ENCODE measurements at places on chromosomes 3 and 15. TPM values are rescaled to one million over a fixed set of nuclear protein-coding genes. Genes with fewer than 3 reads are reported as not detected.
A peak's percentile ranks its signal among the peaks of the same experiment; 100 is the strongest.

SLC22A14 gene
- not detected for total RNA-seq

PDE12 gene
- total RNA-seq, result 27.7 TPM

REC114 gene
- total RNA-seq, result not detected

SENP8 gene
- 1.4 TPM for total RNA-seq

ISL2 gene
- total RNA-seq, result 3.7 TPM

MIX23 gene
- 35.1 TPM for total RNA-seq

RLBP1 gene
- not detected for total RNA-seq

ALS2CL gene
- 6.9 TPM for total RNA-seq

HGD gene
- total RNA-seq, result 0.96 TPM

DNA sequence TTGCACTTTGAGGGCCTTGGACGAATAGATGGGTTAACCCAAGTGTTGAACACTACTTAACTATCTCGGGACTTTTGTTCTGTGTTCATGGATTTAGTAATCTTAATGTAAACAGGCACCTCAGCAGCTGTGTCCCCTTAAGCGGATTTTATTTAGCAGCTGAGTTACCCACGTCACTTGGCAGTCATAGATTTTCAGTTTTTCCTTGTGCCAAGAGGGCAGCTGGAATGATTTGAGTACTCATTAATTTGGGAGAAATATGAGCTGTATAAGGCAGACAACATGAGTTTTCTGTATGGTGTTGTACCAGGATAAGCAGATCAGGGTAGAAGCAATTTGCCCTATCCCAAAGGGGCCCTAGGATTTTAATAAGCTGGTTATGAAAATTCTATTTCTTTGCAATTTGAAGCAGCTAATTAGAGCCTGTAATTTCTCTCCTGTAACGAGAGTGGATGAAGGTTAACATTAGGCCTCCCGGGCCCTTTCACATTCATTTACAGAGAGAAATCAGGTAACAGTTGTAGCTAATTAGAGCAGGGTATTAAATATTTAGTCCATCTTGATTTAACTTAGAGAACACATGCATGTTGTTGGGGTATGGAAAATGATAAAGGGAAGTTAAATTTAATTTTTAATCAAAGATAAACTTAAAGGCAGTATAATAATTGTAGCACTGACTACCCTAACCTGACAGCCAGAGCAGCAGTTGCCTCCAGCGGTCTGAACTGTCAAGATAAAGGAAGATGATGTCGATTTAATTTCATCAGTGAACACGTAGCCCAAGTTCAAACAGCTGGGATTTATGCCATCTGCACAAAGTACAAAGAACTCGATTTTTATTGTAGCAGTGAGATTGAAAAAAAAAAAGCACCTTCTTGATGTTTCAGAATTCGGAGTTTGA, 194.5 kb downstream of the LRTM1 start:
- no peak overlapping the region for H3K27ac ChIP-seq
- H3K27me3 ChIP-seq, result no peaks in the 10 kb centered on the region
- no peak for DNase-seq
- H3K4me1 ChIP-seq, result no peaks in the 10 kb centered on the region

- H3K4me1 ChIP-seq, result peaks cover 24% of the 10 kb centered on the region
- H3K27ac ChIP-seq, result no peak overlapping the region
- H3K27me3 ChIP-seq, result no peaks in the 10 kb centered on the region
- no peak overlapping the region for H3K4me3 ChIP-seq
- no peak for DNase-seq
Observed at GRCh38 chr3:8952130-8952529, 11.1 kb downstream of the RAD18 start.

DNA sequence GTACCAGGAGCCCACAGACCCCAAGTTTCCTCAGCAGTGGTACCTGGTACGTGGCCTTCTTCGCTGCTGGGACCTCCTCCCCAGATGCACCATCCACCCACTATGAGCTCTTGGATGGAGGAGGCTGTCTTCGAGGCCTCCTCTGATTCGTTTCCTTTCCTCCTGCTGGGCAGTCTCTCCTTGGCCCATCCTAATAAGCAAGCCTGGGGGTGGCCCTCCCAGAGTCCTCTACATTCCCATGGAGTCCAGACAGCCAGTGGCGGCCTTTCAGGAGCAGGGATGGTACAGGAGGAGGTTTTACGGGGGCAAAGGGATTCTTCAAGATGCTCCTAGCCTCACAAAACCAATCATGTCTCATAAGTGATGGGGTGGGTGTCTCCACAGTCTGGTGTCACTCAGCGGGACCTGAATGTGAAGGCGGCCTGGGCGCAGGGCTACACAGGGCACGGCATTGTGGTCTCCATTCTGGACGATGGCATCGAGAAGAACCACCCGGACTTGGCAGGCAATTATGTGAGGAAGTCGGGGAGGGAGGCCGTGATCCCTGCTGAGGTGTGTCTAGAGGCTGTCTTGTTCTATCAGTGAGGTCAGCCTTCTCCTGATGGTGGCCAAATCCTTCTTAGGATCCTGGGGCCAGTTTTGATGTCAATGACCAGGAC, 7.7 kb upstream of the FES start:
- H3K36me3 ChIP-seq, result peaks cover 91% of the 10 kb centered on the region
- H3K4me1 ChIP-seq, result peaks cover 64% of the 10 kb centered on the region

DNA sequence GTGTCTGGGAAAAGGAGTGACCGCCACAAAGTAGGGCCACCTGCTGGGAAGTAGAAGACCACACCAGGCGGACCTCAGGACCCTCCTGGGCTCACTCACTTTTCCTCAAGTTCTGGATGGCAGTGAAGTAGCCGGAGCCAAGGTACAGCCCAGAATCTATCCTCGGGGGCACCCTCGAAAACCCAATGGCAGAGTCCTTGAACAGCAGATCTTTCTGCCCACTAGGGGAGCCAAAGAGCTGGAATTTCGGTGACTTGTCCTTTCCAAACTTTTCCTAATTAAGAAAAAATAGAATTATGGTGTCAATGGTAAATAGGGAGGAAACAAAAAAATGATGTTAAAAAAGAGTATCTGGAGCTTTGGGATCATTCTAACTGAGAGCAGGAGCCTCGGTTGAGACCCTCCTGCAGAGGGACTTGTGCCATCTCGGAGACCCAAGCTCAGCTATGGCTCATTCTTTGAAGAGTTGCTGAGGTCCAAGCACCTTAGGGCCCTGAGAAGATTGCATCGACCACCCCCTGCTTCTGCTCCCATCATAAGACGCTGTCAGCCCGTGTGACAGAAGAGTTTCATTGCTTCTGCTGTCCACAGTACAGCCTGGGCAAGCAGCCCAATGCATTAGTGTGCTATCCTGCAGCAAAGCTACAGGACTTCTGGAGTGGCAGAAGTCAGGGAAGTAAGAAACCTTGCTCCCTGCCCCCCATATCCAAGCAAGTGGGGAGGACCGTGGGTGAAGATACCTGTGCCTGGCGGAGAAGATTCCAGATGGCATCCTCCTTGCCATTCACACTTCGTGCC, 14.8 kb downstream of the LTF start:
- no peak overlapping the region for H3K27ac ChIP-seq
- no peaks in the 10 kb centered on the region for H3K36me3 ChIP-seq
- no peak for DNase-seq
- no peak overlapping the region for H3K4me3 ChIP-seq

DNA sequence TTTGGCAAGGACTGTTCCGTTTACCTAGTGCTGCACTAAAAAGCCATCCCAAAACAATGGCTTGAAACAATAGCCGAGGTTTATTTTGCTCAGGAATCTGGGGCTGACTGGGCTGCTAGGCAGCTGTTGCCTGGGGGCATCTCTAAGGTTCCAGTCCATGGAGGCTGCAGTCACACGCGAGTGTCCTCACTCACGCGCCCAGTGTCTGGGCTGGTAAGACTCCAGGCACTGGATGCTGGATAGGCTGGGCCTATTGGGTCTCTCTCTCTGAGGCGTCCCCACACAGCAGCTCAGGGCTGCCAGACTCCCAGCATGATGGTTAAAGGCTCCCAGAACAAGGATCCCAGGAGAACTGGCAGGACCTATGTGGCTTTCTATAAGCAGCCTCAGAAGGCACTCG, 34.2 kb downstream of the ALS2CL start:
- no peak overlapping the region for H3K4me3 ChIP-seq
- H3K4me1 ChIP-seq, result peaks cover 3% of the 10 kb centered on the region
- H3K36me3 ChIP-seq, result no peaks in the 10 kb centered on the region
- H3K27me3 ChIP-seq, result peaks cover 10% of the 10 kb centered on the region

DNA sequence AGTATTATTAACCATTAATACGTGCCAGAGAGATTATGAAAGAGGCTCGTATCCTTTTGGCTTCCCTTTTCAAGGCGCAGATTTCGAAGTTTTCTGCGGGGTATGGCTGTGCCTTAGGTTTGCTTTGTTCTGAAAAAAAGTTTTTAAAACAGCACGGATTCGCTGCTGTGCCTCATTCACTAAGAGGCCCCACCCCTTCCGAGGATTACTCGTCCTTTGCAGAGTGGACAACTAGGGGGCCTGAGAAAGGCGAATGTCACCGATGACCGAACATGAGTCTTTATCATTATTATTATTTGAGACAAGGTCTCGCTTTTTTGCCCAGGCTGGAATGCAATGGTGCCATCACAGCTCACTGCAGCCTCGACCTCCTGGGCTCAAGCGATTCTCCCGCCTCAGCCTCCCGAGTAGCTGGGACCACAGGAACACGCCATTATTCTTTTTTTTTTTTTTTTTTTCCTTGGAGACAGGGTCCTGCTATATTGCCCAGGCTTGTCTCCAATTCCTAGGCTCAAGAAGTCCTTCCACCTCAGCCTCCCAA, 684 bp upstream of the RPS27L start:
- H3K4me3 ChIP-seq, result peak overlapping the region; percentile 80
- H3K36me3 ChIP-seq, result peaks cover 32% of the 10 kb centered on the region
- H3K27me3 ChIP-seq, result peaks cover under 1% of the 10 kb centered on the region
- peaks cover 22% of the 10 kb centered on the region for H3K4me1 ChIP-seq
- peak; percentile 40 for DNase-seq
- H3K27ac ChIP-seq, result peak overlapping the region; percentile 88

- H3K4me3 ChIP-seq, result no peak overlapping the region
- no peaks in the 10 kb centered on the region for H3K27me3 ChIP-seq
- H3K4me1 ChIP-seq, result no peaks in the 10 kb centered on the region
Observed at GRCh38 chr3:6492306-6492705, 368.6 kb upstream of the GRM7 start.

- DNase-seq, result no peak
- H3K27ac ChIP-seq, result no peak overlapping the region
- peaks cover 11% of the 10 kb centered on the region for H3K4me1 ChIP-seq
- H3K36me3 ChIP-seq, result no peaks in the 10 kb centered on the region
- no peak overlapping the region for H3K4me3 ChIP-seq
Observed at GRCh38 chr3:194561306-194561974, 71.8 kb downstream of the TMEM44 start.

GRCh38 chr3:47000198-47000815, 20.8 kb downstream of the NBEAL2 start:
- no peaks in the 10 kb centered on the region for H3K27me3 ChIP-seq
- H3K4me1 ChIP-seq, result peaks cover 22% of the 10 kb centered on the region
- no peak overlapping the region for H3K27ac ChIP-seq
- peaks cover 69% of the 10 kb centered on the region for H3K36me3 ChIP-seq
- H3K4me3 ChIP-seq, result no peak overlapping the region

DNA sequence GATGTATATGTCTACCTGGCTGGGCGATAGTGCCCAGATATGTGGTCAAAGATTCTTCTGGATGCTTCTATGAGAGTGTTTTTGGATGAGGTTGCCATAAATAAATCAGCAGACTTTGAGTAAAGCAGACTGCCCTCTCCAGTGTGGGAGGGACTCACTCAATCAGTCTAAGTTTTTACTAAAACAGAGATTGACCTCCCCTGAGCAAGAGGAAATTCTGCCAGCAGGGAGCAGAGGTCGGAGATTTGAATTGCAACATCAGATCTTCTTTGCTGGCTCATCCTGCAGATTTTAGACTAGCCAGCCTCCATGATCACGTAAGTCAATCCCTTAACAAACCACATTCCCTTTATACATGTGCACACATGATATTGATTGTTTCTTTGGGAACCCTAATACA, 300.9 kb downstream of the MCTP2 start:
- H3K27me3 ChIP-seq, result no peaks in the 10 kb centered on the region
- DNase-seq, result no peak
- H3K27ac ChIP-seq, result no peak overlapping the region
- H3K4me1 ChIP-seq, result no peaks in the 10 kb centered on the region

- peaks cover 13% of the 10 kb centered on the region for H3K4me1 ChIP-seq
- H3K27ac ChIP-seq, result no peak overlapping the region
- DNase-seq, result peak; percentile 17
- peaks cover 28% of the 10 kb centered on the region for H3K27me3 ChIP-seq
- H3K4me3 ChIP-seq, result peak overlapping the region; percentile 84
Observed at GRCh38 chr3:98900265-98901118, 1.0 kb downstream of the DCBLD2 start.

- H3K4me1 ChIP-seq, result no peaks in the 10 kb centered on the region
- no peaks in the 10 kb centered on the region for H3K36me3 ChIP-seq
- no peak overlapping the region for H3K27ac ChIP-seq
- no peak overlapping the region for H3K4me3 ChIP-seq
- peaks cover 13% of the 10 kb centered on the region for H3K27me3 ChIP-seq
Observed at GRCh38 chr15:58146749-58147148, 8.6 kb downstream of the AQP9 start.

DNA sequence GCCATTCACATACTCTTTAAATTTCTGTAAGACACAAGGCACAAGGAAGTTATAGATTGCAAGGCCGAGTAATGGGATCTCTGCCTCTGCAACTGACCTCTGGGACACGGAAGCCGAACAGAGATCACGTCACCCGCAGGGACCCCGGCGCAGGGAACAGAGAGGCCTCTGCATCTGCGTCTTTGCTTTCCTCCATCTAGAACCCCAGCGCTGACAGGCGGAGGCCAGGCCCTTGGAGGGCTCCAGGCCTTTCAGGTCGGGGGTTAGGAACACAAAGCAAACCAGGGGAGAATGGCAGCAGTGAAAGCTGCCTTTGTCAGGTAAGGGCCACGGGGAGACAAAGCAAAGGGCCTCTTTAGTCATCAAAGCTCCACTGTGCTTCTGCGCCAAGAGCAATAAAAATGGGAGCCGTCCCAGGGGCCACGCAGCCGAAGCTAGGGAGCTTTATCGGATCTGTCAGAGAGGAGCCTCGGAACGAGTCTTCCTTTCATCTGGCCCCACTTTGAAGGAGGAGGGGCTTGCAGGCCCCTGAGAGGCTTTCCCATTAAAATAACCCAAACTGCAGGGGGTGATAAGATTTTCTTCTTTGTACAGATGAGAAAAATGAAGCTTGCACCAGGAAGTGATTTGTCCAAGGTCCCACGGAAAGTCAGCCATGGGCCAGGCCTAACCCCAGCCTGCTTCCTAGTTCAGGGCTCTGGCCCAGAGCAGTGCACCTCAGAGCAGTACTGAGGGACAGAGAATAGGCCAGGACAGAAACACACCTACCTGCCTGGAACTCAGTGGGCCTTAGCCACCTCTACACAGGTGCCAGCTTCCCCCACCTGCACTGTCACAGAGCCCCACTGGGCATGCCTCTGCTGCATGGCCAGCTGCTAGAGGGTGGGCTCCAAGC, 84.4 kb upstream of the RAD18 start:
- no peak for DNase-seq
- H3K27me3 ChIP-seq, result peaks cover 3% of the 10 kb centered on the region
- H3K27ac ChIP-seq, result no peak overlapping the region
- H3K36me3 ChIP-seq, result no peaks in the 10 kb centered on the region

- no peak for DNase-seq
- peaks cover 2% of the 10 kb centered on the region for H3K27me3 ChIP-seq
- H3K4me1 ChIP-seq, result peaks cover 11% of the 10 kb centered on the region
- H3K36me3 ChIP-seq, result no peaks in the 10 kb centered on the region
- H3K4me3 ChIP-seq, result no peak overlapping the region
Observed at GRCh38 chr3:155334914-155335723, 41.6 kb upstream of the STRIT1 start.

GRCh38 chr15:93020976-93021772, 67.8 kb downstream of the RGMA start:
- peaks cover 93% of the 10 kb centered on the region for H3K36me3 ChIP-seq
- no peak overlapping the region for H3K4me3 ChIP-seq
- no peaks in the 10 kb centered on the region for H3K27me3 ChIP-seq
- peaks cover 82% of the 10 kb centered on the region for H3K4me1 ChIP-seq
- no peak for DNase-seq
- peak overlapping the region; percentile 66 for H3K27ac ChIP-seq
